Lung microvascular endothelial cell (primary cell): ENCODE measurements at places on chromosomes 1 and 21. TPM values are rescaled to one million over a fixed set of nuclear protein-coding genes. Genes with fewer than 3 reads are reported as not detected.
A peak's percentile ranks its signal among the peaks of the same experiment; 100 is the strongest.

Gene B3GALT5
- total RNA-seq: not detected in 2 replicates

DNA sequence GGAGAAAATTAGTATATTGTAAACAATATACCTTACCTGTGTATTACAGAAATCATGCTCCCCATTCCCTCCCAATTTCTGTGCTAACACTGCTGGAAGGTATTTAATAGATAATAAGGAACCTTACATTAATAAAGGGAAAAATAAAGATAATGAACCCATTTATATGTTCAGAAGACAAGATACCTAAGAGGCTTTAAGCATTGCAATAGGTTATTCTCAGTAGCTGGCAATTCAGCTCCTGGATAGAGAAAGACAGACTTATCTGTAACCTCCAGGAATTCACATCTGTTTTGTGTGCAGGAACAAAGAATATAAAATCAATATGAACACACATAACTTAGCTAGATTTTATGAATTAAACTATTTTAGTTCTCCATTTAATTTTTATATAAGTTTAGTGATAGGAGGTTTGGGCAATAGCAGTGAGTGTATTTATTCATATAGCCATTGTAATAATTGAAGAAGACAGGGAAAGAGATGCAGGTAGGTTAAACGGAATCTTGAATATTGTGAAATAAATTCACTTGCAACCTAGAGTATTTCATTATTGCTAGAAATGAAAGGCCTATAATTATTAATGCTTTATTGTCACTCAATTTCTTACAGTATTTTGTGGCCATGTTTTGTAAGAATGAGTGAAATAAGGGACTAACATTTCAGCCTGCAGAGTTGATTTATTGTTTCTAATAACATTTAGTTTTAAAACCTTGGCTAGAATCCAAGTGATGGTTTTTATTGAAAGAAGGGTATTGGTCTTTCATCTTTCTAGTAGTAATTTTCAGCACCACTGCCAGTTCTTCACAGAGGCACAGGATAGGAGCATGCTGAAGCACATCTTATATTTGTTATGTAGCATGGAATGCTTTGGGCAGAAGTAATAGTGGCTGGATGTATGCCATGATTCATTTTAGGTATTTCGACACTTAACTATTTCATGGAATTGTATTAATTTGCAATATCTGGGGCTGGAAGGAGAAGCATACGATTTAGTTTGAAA, 1.5 kb downstream of the XPR1 start:
- peak; percentile 3 for DNase-seq

Gene FCRLA
- not detected in 2 replicates for total RNA-seq

- peak; percentile 91 for DNase-seq
Observed at GRCh38 chr1:172359491-172359999, 60.9 kb upstream of the C1orf105 start.

DNA sequence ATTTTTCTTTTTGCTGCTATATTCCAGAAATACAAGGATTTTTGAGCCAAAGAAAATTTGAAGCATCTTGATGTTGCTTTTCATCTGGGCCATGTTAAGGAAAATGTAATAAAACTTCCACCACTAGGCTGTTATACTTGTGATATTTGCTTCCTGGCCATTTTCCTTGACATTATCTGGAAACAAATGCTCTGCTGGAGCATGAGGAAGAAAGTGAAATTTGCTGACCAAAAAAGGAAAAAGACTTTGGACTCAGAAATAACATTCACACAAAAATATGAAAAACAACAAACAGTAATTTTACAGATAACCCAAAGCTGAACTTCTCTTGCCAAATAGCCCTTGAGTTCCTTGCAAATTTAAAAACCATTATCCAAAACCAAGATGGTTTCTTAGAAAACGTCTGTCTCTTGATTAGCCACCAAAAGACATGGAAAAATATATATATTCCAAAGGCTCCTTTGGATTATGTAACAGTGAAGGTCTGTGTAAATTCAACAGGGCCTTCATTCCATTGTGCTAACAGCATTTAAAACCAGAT, 344.5 kb downstream of the LMX1A start:
- DNase-seq: no peak
